ENCODE measurements at places on chromosomes 12 and 14.

DNA sequence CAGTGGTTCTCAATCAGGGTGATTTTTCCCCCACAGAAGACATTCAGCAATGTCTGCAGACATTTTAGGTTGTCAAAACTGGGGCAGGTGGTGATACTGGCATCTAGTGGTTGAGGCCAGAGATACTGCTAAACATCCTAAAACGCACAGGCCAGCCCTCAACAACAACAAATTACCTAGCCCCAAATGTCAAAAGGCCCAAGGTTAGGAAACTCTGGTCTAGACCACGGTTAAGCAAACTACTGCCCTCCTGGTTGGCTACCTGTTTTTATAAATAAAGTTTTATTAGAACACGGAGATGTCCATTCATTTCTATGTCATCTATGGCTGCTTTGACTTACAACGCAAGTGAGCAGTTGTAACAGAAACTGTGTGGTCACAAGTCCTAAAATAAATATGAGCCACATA lies 186.7 kb downstream of the EFCAB11 start:
- no peak for DNase-seq

GRCh38 chr12:76866726-76867125 lies 12.1 kb downstream of the CSRP2 start:
- no peak for DNase-seq

DNA sequence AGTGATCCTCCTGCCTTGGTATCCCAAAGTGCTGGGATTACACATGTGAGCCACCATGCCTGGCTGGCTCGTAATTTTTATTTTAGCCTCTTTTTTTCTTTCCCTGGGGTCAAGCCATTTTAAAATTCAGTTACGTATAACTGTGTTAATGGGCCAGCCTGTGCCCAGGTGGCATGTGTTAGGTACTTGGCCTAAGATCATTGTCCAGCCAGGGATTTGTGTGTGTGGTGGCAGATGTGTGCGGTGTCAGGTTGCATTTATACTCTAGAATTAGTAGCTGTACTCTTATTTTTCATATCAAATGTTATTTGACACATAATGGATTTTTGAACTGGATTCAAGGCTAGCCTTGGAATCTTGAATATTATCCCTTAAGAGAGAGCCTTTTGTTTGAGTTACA lies 69.3 kb downstream of the FBXO34 start:
- no peak for DNase-seq

DNA sequence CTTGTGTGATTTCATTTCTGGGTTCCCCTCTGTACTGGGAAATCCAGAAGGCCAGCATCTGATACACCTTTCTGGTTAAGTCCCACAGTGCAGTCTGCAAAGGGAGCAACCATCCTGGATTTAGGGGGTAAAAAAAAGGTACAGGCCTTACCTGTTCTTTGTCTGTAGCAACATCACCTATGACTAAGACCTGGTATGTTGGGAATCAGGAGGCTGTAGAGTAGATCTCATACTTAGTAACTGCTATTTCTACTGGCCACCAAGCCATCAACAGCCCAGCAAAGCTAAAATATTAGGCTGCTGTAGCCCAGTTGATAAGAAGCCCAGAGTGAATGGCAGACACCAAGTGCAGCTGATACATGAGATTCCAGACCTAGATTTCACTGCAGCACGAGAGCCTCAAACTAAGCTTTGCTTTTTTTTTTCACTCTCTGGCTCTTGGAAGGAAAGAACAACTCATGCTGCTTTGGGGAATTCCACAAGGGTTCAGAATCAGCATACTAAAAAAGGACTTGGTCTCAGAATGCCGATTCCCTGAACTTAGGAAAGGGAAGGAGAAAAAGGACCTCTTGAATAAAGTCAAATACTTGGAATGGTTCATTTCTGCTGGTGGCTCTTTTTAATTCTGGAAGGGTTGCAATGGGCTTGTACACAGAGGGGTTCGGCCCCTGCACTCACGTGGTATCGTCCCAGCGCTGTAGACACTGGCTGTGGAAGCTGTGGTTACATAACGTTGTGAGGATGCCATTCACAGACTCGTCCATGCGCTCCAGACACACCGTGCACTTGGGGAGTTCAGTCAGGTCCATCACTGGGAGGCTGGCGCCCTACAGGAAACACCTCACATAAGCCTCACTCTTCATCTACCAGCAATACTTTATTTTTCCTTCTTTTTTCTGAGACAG lies 20.5 kb downstream of the BRAP start:
- DNase-seq = no peak

- no peak for DNase-seq
Observed at GRCh38 chr14:92108345-92109254, 2.2 kb upstream of the ATXN3 start.

DNA sequence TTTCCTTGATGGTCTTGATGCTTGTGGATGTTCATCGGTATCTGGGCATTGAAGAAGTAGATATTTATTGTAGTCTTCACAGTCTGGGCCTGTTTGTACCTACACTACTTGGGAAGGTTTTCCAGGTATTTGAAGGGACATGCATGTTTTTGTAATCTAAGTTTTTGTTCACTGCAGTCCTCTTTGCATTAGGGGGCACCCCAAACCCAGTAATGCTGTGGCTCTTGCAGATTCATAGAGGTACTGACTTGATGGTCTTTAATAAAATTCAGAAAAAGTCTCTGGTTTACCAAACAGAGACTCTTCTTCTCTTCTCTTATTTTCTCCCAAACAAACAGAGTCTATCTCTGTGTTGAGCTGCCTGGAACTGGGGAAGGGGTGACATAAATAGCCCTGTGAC lies 150.9 kb upstream of the SLC16A7 start:
- no peak for DNase-seq

GRCh38 chr12:113174461-113175384 lies 10.6 kb downstream of the DDX54 start:
- peak; percentile 75 for DNase-seq

Measured in frontal cortex (tissue), 4 donors.